Natural killer cell treated with Interleukin-12 subunit alpha and Interleukin-12 subunit beta and Interleukin-15 and Interleukin-18, amount 100 ng/mL, for 72 hours (primary cell): ENCODE measurements at places on chromosomes 11 and 22. TPM values are rescaled to one million over a fixed set of nuclear protein-coding genes. Genes with fewer than 3 reads are reported as not detected.

DNA sequence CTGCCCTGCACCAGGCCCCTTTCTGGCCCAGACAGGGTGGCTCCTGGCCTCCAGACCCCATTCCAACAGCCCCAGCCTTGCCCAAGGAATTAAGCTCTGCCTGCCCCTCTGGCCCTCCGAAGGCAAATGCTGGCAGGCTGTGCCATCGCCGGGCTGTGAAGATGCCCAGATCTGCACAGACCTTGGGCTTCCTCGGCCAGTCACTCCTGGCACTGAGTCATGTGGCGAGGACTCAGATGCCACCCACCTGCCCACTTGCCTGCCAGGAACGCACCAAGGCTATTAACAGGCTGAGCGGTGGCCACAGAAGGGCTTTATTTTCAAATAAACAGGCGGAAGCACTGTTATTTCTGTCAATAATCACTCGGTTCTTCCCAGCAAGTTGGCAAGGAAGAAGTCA lies 50.3 kb upstream of the TTLL12 start:
- DNase-seq: no peak
- H3K27ac ChIP-seq: no peak overlapping the region
- no peaks in the 10 kb centered on the region for H3K36me3 ChIP-seq
- no peaks in the 10 kb centered on the region for H3K4me1 ChIP-seq
- H3K4me3 ChIP-seq: no peak overlapping the region

GRCh38 chr22:30511109-30511508 lies 5.6 kb upstream of the SEC14L4 start:
- no peaks in the 10 kb centered on the region for H3K36me3 ChIP-seq
- H3K4me3 ChIP-seq: no peak overlapping the region
- no peak overlapping the region for H3K27ac ChIP-seq

DNA sequence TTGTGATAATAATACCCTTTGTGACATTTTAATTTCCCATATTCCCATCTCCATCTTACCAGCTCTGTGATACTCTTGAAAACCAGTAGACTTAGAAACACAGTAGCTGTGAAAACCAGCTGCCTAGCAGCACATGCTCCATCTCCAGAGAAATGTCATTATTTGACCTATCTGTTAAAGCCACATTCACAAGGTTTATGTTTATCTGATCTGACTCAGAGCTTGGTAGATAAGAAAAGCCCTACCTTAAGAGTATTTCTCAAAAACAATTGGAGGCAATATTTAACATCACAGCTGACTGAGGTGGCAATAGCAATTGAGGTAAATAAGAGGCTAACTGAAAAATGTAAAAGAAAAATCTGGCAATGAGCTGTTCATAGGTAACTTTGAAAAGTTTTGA lies 8.1 kb upstream of the ANO3 start:
- H3K27me3 ChIP-seq: no peaks in the 10 kb centered on the region
- no peaks in the 10 kb centered on the region for H3K4me1 ChIP-seq
- H3K4me3 ChIP-seq: no peak overlapping the region

DNA sequence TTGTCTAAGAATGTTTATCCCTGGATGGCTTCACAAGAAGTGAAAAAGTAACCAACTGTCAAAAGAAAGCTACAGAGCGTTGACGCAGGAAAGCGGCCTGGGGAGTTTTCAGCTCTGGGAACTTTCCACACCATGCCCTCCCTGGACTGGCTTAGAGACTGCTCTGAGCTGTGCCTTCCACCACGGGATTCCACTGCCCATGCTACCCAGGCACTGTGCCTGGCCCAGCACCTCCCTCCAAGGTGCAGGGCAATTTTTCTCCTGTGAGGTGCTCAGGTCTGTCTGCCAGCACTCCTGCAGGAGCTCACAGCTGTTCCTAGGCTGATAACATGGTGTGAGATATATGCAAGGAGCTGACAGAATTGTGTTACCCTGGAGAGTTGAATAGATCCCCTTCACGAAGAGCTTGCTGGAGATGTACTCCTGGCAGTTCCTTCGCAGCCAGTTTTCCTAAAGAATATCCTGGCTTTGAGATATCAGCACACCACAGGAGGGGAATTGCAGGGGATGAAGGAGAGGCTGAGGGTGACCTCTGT lies 258.3 kb upstream of the B3GAT1 start:
- no peaks in the 10 kb centered on the region for H3K4me1 ChIP-seq
- H3K4me3 ChIP-seq: no peak overlapping the region
- no peak for DNase-seq
- H3K36me3 ChIP-seq: no peaks in the 10 kb centered on the region
- H3K27ac ChIP-seq: no peak overlapping the region

DNA sequence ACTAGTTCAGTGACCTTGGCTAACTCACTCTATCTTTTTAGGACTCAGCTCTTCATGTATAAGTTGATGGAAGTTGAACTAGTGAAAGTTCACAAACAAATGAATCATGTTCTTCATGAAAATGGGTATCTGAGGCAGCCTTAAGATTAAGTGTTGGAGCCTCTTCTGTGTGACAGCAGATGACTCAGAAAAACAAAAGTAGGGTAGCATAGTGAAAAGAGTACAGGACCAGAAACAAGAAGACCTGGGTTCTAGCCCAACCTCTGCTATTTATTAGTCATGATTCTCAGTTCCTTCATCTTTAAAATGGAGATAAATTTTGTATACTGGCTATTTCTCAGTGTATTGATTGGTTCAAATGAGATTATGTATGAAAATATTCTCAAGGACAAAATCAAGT lies 60.2 kb downstream of the USP35 start:
- DNase-seq: no peak
- H3K27ac ChIP-seq: no peak overlapping the region
- H3K36me3 ChIP-seq: no peaks in the 10 kb centered on the region
- peaks cover 2% of the 10 kb centered on the region for H3K27me3 ChIP-seq
- H3K4me3 ChIP-seq: no peak overlapping the region

The MYO18B gene
- 0.43 TPM for total RNA-seq

The IRAG1 gene
- not detected for total RNA-seq
